Type B pancreatic cell (in vitro differentiated cells): ENCODE measurements at places on chromosomes 5 and 9. TPM values are rescaled to one million over a fixed set of nuclear protein-coding genes. Genes with fewer than 3 reads are reported as not detected.

The ANXA2R gene
- total RNA-seq = 0.34 and 0.74 TPM in 2 replicates

The GFI1B gene
- 0.45 TPM in 1 of 2 replicates, not detected in the other for total RNA-seq

The OR1J2 gene
- total RNA-seq = not detected in 2 replicates

The ARSK gene
- total RNA-seq = 8.1 and 9.1 TPM in 2 replicates

The C1QTNF3 gene
- total RNA-seq = 3.2 and 5.1 TPM in 2 replicates

The LAMC3 gene
- 0.38 and 7.2 TPM in 2 replicates for total RNA-seq

GRCh38 chr9:137531099-137531765 is 19.0 kb downstream of the PNPLA7 start:
- H3K36me3 ChIP-seq = peaks cover 5% of the 10 kb centered on the region
- DNase-seq = no peak
- H3K27me3 ChIP-seq = peaks cover 4% of the 10 kb centered on the region
- peaks cover 7% of the 10 kb centered on the region for H3K4me1 ChIP-seq
- H3K27ac ChIP-seq = no peak overlapping the region

- no peak overlapping the region for H3K27ac ChIP-seq
- peaks cover 9% of the 10 kb centered on the region for H3K36me3 ChIP-seq
- no peak overlapping the region for H3K4me3 ChIP-seq
- DNase-seq = no peak
Observed at GRCh38 chr5:78289911-78290310, 4.6 kb downstream of the AP3B1 start.

The C5orf58 gene
- total RNA-seq = not detected in 2 replicates

- H3K27me3 ChIP-seq = no peaks in the 10 kb centered on the region
- DNase-seq = no peak
- peaks cover 5% of the 10 kb centered on the region for H3K36me3 ChIP-seq
- peak overlapping the region; percentile 92 for H3K27ac ChIP-seq
- H3K4me1 ChIP-seq = peaks cover 20% of the 10 kb centered on the region
Observed at GRCh38 chr9:468766-469426, 254.2 kb downstream of the DOCK8 start.

DNA sequence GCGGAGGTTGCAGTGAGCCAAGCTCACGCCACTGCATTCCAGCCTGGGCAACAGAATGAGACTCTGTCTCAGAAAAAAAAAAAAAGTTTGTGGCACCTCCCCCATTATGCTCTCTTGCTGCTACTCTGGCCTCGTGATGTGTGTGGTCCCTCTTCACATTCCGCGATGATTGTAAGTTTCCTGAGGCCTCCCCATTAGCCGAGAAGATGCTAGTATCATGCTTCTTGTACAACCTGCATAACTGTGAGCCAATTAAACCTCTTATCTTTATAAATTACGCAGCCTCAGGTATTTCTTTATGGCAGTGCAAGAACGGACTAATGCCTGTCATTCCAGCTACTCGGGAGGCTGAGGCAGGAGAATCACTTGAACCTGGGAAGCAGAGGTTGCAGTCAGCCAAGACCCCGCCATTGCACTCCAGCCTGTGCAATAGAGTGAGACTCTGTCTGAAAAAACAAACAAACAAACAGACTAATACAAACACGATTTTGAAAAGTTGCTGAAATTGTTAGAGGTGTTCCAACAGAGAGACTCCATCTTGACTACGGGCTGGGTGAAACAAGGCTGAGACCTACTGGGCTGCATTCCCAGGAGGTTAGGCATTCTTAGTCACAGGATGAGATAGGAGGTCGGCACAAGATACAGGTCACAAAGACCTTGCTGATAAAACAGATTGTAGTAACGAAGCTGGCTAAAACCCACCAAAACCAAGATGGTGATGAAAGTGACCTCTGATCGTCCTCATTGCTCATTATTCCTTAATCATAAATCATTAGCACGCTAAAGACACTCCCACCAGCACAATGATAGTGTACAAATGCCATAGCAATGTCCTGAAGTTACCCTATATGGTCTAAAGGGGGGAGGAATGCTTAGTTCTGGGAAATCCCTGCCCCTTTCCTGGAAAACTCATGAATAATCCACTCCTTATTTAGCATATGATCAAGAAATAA is 8.3 kb upstream of the AFF4 start:
- no peak overlapping the region for H3K4me3 ChIP-seq
